H4 (cell line): ENCODE measurements at places on chromosomes 13 and 19.

- DNase-seq: peak; percentile 96
These were observed 36.9 kb downstream of the ARRDC2 start for GRCh38 chr19:18044825-18045304.

GRCh38 chr13:59522652-59523051, 641.1 kb downstream of the DIAPH3 start:
- DNase-seq: no peak

DNA sequence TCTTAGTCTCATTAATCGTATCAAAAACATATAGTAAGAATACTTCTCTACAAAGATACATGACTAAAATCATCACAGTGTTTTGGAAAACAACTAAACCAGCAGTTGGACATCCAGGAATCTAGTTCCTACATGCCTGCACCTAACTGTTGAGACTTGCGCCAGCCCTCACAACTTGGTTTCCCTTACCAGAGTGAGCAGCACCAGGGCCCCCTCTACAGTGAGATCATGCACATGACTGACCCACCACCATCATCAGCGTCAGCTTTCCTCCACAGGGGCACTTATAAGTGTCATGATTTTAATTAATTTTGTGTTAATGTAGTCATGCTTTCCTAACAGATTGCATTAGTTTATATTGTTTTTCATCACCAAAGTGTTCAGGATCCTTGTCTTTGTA, 1322.0 kb downstream of the EFNB2 start:
- DNase-seq: no peak

DNA sequence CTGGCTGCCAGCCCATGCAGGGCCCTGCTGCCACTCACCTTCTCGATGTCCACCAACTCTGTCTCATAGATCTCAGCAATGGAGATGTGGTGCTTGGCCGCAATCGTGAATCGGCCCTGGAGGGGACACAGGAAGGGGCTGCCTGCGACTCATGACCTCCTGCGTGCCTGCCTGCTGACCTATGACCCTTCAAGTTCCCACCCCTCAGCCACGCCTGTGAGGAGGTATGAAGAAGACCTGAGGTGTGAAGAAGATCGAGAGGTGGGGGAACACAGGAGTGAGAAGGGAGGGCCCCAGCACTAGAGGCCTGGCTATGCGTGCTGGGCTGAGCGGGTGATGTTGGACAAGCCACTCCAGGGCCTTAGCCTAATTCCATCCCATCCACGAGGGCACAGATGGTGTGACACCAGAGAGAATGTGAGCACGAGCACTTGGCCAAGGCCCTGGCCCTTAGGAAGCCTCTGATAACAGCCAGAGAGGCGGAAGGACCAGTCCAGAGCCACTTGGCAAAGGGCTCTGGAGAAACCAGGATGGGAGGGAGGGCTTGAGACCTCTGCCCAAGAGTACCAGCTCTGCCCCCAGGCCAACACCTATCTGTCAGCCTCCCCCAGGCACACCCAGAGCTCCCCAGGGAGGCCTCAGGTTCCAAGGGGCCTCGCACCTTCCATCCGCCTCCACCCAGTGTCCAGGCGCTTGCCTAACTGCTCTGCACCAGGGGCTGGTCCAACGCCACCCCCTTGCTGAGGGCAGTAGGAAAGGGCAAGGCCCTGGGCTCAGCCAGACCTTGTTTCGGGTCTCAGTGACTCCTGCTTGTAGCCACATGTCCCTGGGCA, 9.6 kb upstream of the KPTN start:
- no peak for DNase-seq

DNA sequence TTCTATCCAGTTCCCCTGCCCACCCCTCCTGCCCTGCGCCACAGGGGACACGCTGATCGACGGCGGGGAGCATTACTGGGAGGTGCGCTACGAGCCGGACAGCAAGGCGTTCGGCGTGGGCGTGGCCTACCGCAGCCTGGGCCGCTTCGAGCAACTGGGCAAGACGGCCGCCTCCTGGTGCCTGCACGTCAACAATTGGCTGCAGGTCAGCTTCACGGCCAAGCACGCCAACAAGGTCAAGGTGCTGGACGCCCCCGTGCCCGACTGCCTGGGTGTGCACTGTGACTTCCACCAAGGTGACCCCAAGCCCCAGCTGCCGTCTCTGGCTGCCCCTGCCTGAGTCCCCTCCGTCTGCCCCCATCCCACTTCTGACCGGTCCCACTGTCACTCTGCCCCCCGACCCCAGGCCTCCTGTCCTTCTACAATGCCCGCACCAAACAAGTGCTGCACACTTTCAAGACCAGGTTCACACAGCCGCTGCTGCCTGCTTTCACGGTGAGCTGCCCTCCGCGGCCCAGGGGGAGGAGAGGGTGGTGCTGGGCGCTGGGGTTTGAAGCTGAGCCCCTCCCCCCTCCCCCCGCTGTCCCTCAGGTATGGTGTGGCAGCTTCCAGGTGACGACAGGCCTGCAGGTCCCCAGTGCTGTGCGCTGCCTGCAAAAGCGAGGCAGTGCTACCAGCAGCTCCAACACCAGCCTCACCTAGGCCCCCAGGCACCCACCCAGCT, 15.5 kb downstream of the STAP2 start:
- DNase-seq: no peak
